ENCODE measurements at places on chromosomes 12 and 14. TPM values are rescaled to one million over a fixed set of nuclear protein-coding genes. Genes with fewer than 3 reads are reported as not detected.

GRCh38 chr12:120361506-120362208 lies 7.3 kb downstream of the MSI1 start:
- no peaks in the 10 kb centered on the region for H3K27me3 ChIP-seq
- no peaks in the 10 kb centered on the region for H3K36me3 ChIP-seq
- H3K4me1 ChIP-seq = no peaks in the 10 kb centered on the region
- peak overlapping the region; percentile 18 for H3K4me3 ChIP-seq
- no peak overlapping the region for H3K27ac ChIP-seq

DNA sequence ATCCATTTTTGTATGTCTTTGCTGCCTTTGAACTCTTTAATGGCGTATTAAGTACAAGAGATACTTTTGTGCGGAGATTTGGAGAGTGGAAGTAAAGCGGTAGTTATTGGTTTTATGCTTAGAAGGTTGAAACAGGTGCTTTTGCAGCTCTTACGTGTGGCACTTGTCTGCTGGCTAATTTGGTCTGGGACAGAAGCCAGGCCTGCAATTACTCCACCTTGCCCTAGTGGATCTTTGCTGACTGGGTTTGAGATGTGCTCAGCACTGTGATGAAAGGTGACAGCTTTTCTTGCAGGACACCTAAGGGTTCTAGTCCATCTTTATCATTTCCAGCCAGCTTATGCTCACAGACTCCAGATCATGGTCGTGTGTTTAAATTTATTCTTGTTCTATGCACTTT lies 252.5 kb downstream of the RPL10L start:
- no peaks in the 10 kb centered on the region for H3K27me3 ChIP-seq
- DNase-seq = no peak
- no peaks in the 10 kb centered on the region for H3K36me3 ChIP-seq

Gene KLHDC2
- total RNA-seq = 56.3 TPM

- no peak overlapping the region for H3K27ac ChIP-seq
- H3K4me1 ChIP-seq = peaks cover 4% of the 10 kb centered on the region
- H3K4me3 ChIP-seq = no peak overlapping the region
- no peak for DNase-seq
- H3K36me3 ChIP-seq = no peaks in the 10 kb centered on the region
- no peaks in the 10 kb centered on the region for H3K27me3 ChIP-seq
These were observed 434.6 kb upstream of the RGS6 start for GRCh38 chr14:71497645-71498086.

- no peaks in the 10 kb centered on the region for H3K36me3 ChIP-seq
- DNase-seq = no peak
- no peak overlapping the region for H3K4me3 ChIP-seq
- H3K4me1 ChIP-seq = no peaks in the 10 kb centered on the region
- no peak overlapping the region for H3K27ac ChIP-seq
- H3K27me3 ChIP-seq = no peaks in the 10 kb centered on the region
These were observed 187.3 kb upstream of the RMST start for GRCh38 chr12:97275256-97275655.

Gene KRT6B
- not detected for total RNA-seq

DNA sequence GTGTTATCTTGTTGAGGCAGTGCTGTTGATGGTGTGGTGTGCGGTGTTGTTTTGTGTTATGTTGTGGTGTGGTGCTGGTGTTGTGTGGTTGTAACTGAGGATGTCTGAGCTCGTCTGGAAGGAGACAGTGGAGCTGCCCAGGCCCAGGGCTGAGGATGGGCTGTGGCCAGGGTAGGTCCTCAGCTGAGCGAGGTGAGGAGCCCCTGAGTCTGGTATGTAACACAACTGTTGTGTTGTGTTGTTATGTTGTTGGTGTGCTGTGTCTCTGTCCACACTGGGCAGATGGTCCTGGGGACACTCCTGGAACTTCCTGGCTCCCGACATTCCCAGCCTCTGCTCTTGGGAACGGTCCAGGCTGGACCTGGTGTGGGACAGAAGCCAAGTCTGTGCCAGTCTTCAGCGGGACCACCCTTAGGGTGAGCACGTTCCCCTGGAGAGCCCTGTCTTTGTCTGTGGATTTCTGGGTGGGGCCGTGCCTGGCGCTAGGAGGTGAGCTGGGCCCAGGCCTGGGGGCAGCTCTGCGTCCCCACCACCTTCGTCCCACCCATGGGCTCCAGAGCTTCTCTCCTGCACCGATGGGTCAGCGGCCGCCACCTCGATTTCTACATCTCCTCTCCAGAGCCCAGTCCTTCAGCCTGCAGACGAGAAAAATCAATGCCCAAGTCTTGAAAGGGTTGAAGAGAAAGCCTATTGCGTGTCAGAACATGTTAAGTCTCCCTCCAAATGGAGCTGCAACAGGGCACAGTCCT lies 27.4 kb upstream of the SFSWAP start:
- peak; percentile 38 for DNase-seq
- H3K4me3 ChIP-seq = no peak overlapping the region
- H3K4me1 ChIP-seq = no peaks in the 10 kb centered on the region
- no peak overlapping the region for H3K27ac ChIP-seq
- no peaks in the 10 kb centered on the region for H3K36me3 ChIP-seq

- H3K4me1 ChIP-seq = no peaks in the 10 kb centered on the region
- H3K27ac ChIP-seq = no peak overlapping the region
- no peaks in the 10 kb centered on the region for H3K27me3 ChIP-seq
- no peak overlapping the region for H3K4me3 ChIP-seq
These were observed 50.2 kb downstream of the TRAFD1 start for GRCh38 chr12:112175361-112176155.

- H3K4me3 ChIP-seq = peak within 1 kb of the TSS; percentile 75
- no peak for DNase-seq
- no peaks in the 10 kb centered on the region for H3K27me3 ChIP-seq
- peak within 1 kb of the TSS; percentile 68 for H3K27ac ChIP-seq
These were observed at the start of gene RHOJ for GRCh38 chr14:63204407-63205043. Gene RHOJ, plus strand, starts transcription at chr14:63204443. Its CDS starts 427 bp downstream, at chr14:63204870.

Gene TCP11L2
- 50.9 TPM for total RNA-seq

DNA sequence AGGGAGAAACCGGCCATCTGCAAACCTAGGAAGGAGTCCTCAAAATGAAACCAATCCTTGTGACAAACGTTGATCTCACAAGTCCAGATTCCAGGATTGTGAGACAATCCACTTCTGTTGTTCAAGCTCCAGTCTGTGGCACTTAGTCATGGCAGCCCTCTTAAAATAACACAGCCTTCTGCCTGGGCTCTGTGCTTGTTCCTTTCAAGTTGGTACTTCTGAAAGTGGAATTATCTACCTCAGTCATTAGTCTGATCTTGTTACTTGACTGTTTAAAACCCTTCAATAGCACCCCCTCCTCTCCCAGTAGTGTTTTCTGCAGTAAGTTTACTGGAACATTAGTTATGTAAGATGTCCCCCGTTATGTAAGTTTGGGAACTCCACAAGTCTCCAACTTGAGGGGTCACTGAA lies 111.0 kb upstream of the HIF1A start:
- H3K27ac ChIP-seq = no peak overlapping the region
- DNase-seq = no peak
- no peaks in the 10 kb centered on the region for H3K36me3 ChIP-seq
- peaks cover 17% of the 10 kb centered on the region for H3K4me1 ChIP-seq

DNA sequence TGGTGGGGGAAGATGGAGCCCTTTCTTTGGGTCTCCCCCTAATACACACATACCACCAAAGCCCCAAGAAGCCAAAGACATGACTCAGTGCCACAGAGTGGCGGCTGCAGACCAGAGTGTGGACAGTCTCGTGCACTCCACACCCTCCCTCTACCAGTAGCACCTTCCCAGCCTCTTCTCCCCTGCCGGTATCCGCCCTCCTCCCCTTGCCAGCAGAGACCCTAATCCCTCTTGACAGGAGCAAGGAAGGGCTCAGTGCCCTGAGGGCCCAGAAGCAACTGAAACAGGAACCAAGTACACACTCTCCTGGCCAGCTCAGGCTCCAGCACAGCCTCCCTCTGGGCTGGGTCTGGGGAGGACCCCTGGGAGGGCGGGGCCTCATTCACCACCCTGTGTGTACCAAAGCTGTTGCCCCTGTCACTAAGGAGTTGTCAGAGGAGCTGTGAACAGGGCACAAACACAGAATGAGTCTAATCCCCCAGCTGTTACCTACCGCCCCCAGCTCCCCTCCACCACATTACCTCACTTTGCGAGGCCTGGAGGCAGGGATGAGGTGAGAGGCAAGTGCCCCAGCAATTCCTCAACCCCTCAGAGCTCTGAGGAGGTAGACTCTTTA lies 8.2 kb downstream of the SPRYD3 start:
- no peak overlapping the region for H3K4me3 ChIP-seq
- no peaks in the 10 kb centered on the region for H3K27me3 ChIP-seq
- peak overlapping the region; percentile 2 for H3K27ac ChIP-seq

DNA sequence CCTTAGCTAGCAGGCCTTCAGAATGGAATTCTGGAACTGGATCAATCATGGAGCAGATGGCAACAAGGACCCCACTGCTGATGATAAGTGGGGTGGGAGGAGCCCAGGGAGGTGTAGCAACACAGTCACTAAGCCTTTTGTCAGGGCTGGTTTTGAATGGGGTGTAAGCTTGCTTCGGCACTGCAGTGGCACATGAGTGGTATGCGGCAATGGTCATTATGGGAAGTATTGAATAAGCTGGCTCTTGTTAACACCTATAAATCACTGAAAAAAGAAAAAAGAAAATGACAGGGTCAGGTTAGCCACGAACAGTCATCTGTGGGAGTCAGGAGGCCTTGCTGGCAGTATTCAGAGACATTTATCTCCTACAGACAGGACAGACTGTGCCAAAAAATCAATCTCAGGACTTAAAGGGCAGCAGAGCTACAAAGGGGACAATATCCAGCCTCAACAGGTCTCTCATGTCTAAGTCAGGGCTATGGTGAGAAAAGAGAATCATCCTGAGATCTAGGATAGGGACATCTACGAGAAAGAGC lies 19.1 kb downstream of the CDKL1 start:
- no peaks in the 10 kb centered on the region for H3K27me3 ChIP-seq
- no peak overlapping the region for H3K27ac ChIP-seq
- no peaks in the 10 kb centered on the region for H3K36me3 ChIP-seq
- DNase-seq = no peak

DNA sequence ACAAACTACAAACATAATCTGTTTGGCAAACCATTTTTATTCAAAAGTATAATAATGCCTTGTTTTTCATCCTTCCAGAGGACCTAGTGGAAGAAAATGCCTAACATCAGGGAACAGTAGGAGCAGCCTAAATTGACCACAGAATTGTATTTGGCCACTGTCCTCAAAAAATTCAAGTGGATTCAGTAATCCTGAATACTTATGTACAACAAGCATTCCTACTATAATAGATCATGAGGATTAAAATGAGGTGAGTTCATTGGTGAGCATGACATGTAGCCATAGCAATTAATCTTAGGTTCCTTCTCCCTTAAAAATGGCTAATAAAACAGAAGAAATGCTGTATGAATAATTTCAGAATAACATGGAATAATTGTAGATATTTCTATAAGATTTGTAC lies 209.3 kb downstream of the DAD1 start:
- H3K4me3 ChIP-seq = no peak overlapping the region
- H3K27ac ChIP-seq = no peak overlapping the region
- H3K4me1 ChIP-seq = no peaks in the 10 kb centered on the region
- no peaks in the 10 kb centered on the region for H3K27me3 ChIP-seq

- H3K27me3 ChIP-seq = no peaks in the 10 kb centered on the region
- no peak overlapping the region for H3K27ac ChIP-seq
- no peaks in the 10 kb centered on the region for H3K4me1 ChIP-seq
- no peak for DNase-seq
These were observed 12.8 kb downstream of the SLC4A8 start for GRCh38 chr12:51437431-51437830.

Gene VDR
- total RNA-seq = 9.3 TPM

GRCh38 chr14:81233615-81234014 lies 12.9 kb upstream of the GTF2A1 start:
- H3K27ac ChIP-seq = no peak overlapping the region
- no peak overlapping the region for H3K4me3 ChIP-seq
- no peaks in the 10 kb centered on the region for H3K36me3 ChIP-seq
- no peaks in the 10 kb centered on the region for H3K27me3 ChIP-seq
- H3K4me1 ChIP-seq = no peaks in the 10 kb centered on the region

GRCh38 chr12:16324772-16325171 lies 22.7 kb upstream of the MGST1 start:
- H3K4me3 ChIP-seq = no peak overlapping the region
- no peak overlapping the region for H3K27ac ChIP-seq
- no peaks in the 10 kb centered on the region for H3K4me1 ChIP-seq
- no peaks in the 10 kb centered on the region for H3K36me3 ChIP-seq
- no peak for DNase-seq

Gene C12orf60
- total RNA-seq = 0.91 TPM

- no peaks in the 10 kb centered on the region for H3K4me1 ChIP-seq
- no peaks in the 10 kb centered on the region for H3K27me3 ChIP-seq
- H3K36me3 ChIP-seq = no peaks in the 10 kb centered on the region
- H3K27ac ChIP-seq = no peak overlapping the region
- no peak overlapping the region for H3K4me3 ChIP-seq
- DNase-seq = no peak
These were observed 58.1 kb downstream of the TRHDE start for GRCh38 chr12:72330301-72330700.

Gene TAS2R9
- total RNA-seq = not detected

Gene TMPRSS12
- total RNA-seq = not detected

- H3K4me3 ChIP-seq = no peak overlapping the region
- no peaks in the 10 kb centered on the region for H3K4me1 ChIP-seq
- H3K36me3 ChIP-seq = no peaks in the 10 kb centered on the region
- no peak for DNase-seq
- no peaks in the 10 kb centered on the region for H3K27me3 ChIP-seq
- no peak overlapping the region for H3K27ac ChIP-seq
These were observed 16.0 kb upstream of the LUM start for GRCh38 chr12:91127306-91127705.

GRCh38 chr14:22737052-22737451 lies 29.4 kb upstream of the OXA1L start:
- DNase-seq = no peak
- no peak overlapping the region for H3K4me3 ChIP-seq
- H3K36me3 ChIP-seq = no peaks in the 10 kb centered on the region

Gene PTPRQ
- 2.2 TPM for total RNA-seq

DNA sequence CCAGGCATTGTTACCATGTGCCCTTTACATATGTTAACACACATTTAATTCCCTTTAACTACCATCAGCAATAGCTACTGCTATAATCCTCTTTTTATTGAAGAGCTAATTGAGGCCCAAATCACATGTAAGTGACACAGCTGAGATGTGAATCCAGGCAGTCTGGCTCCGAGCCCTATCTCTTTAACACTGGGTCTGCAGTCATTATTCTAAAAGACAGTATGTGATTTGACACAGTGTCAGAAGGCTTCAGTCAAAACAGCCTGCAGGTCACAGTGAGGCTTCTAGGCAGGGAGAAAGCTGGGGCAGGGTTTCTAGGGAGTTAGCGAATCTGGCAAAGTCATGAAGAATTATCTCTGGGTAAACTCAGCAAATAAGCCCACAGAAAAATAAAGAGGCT lies 148.2 kb downstream of the KIF21A start:
- no peaks in the 10 kb centered on the region for H3K4me1 ChIP-seq
- DNase-seq = no peak
- no peak overlapping the region for H3K27ac ChIP-seq
- H3K36me3 ChIP-seq = no peaks in the 10 kb centered on the region

All from aorta (tissue), 5 donors.